T follicular helper cell (primary cell): ENCODE measurements at places on chromosomes 1 and 21.

- no peak for DNase-seq
Observed at GRCh38 chr1:110152133-110152785, 2.0 kb downstream of the SLC6A17 start.

DNA sequence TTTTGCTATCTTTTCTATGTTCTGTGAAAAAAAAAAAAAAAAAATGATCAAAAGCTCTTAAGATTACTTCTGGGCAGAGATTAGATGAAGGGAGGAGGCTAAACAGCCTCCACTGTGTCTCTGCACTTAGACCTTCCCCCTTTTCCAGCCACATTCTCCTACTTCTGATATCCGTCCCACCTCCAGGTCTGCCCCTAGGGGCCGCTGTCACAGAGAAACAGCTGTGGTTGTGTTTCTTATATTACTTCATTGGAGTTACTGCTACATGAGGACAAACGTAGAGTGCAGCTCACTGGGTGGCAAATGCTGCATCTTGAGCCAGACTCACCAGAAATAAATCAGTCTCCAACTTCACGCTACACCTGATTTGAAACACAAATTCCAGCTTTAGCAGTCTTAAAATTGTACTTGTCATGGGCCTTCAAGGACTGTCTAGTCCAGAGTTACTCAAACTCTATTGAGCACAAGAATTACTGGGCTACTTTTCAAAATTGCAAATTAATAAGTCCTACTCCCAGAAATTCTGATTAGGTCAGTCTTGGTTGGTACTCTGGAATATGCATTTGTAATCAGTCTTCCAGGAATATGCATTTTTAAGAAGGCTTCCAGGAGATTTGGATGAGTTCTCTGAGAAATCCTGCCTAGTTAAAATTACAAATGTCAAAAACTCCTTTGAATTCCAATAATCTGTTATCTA lies 125.2 kb upstream of the PTBP2 start:
- DNase-seq, result no peak

- no peak for DNase-seq
Observed at GRCh38 chr1:229665912-229666558, 40.0 kb downstream of the URB2 start.

GRCh38 chr21:41961282-41961701 lies 7.5 kb upstream of the C2CD2 start:
- DNase-seq, result no peak

DNA sequence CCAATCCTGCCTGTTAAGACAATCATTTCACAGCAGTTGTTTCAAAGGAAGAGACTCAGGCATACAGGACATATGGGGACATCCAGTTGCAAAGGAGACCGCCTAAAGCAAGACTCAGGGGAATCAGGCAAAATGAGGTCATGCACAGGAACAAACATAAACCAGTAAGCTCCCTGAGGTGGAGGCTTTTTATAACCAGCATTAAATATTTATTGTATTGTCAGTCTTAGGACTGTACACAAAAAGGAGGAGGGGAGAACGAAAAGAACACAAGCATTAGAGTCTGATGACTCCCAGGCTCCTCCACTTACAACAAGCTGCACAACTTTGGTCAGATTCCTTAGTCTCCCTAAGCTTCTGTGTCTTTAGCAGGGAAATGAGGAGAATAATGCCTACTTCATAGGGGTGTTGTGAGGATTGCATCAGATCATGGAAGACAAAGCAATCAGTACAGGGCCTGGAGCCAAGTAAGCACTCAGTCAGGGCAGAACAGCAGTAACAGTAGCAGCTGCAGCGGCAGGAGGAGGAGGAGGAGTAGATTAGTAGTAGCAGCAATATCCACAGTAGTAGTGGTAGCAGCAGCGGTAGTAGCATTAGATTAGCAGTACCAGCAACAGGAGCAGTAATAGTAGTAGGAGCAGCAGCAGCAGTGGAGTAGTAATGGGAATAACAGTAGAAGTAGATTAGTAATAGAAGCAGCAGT lies 54.2 kb upstream of the SPATA6 start:
- DNase-seq, result no peak

DNA sequence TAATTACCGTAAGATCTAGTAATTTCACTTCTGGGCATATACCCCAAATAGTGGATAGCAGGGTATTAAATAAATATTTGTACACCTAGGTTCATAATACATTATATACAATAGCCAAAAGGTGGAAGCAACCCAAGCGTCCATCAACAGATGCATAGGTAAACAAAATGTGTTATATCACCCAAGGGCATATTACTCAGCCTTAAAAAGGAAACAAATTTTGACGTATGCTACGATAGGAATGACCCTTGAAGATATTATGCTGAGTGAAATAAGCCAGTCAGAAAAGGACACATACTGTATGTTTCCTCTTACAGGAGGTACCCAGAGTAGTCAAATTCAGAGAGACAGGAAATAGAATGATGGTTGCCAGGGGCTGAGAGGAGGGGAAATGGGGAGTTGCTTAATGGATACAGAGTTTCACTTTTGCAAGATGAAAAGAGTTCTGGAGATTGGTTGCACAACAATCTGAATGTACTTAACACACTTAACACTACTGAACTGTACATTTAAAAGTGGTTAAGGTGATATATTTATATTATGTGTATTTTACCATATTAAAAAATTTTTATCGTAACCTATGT lies 36.6 kb upstream of the KCTD3 start:
- DNase-seq, result no peak

DNA sequence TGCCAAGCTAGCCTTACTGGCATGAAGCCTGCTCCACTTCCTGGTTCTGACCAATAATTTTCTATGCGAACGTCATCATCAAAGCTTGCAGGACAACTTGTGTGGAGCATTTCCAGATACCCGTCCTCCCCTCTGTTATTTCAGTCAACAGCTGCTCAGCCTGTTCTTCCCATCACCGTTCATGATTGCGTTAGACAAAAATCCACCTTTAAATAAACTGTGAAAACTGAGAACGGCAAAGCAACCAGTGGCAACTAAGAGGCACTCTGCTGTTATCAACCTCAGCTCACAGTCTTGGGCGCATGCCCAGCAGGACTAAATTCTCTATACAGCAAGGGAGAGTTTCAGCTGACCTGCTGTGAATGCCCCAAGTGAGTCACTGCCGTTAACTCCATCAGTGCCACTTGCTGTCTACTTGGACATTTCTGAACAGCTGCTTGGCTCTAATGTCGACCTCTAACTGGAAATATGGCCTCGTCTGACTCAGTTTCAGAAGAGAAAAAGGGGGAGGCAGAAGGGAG lies 207.4 kb upstream of the RUNX1 start:
- no peak for DNase-seq

GRCh38 chr21:44711327-44712202 lies at the start of gene TSPEAR:
TSPEAR (minus strand) TSS chr21:44711572; CDS start chr21:44711514, 58 bp downstream.
- no peak for DNase-seq

- no peak for DNase-seq
Observed at GRCh38 chr21:38041493-38041892, 125.2 kb upstream of the KCNJ6 start.

GRCh38 chr1:84298684-84299535 lies 2.6 kb upstream of the SAMD13 start:
- peak; percentile 2 for DNase-seq

DNA sequence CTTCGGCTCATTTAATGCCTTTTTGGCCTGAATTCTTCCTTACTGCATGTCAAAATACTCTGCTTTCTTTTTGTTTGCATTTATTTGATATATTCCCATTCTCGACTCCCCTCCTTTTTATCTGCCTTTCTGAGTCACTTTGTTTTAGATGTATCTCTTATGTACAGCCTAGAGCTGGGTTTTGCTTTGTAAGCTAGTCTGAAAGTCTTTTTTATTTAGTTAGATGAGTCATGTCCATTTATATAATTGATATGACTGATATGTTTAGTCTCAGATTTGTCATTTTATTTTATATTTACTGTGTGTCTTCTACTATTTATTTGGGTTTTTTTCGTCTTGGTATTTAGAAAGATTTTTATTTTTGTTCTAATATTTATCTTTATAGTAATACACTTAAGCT lies 33.6 kb upstream of the GNG5 start:
- no peak for DNase-seq

DNA sequence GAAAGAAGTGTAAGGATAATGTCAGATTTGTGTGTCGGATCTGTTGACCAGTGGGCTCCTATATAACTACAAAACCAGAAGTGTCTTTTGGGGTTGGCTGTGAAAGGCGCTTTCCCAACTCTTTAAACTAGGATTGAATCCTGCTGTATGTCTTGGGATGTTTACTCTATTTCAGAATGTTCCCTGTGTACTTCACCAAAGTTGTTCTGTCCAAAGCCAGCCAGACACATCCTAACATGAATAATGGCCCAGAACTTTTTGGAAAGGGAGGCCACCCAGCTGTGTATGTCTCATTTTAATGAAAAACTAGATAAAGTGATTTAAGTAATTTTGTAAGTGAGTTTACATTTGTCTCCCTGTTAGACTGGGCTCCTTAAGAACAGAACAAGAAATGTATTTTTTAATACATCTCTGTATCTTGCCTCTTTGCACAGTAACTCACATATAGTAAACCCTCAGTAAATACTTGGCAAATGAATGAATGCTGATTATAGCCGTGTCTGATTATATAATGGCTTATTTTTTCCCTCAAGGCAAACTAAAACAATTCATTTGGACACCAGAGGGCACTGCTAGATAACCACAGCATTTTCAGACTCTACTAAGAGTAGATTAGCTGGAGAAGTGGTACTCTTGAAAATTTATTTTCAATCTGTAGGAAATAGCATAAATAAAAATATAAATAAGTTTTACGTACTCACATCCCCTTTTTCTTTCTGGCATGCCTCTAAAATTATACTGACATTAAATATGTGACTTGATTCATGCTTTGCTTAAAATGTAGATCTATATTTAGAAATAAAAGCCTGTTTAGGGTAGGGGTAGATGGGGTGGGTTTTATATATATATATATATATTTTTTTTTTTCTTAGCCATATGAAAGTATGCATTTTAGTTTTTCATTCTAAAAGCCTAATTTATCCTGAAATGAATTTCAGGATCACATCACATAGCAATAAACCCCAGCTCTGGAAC lies 23.8 kb downstream of the TSEN15 start:
- DNase-seq, result no peak

- no peak for DNase-seq
Observed at GRCh38 chr1:118110580-118110979, 74.4 kb downstream of the SPAG17 start.

DNA sequence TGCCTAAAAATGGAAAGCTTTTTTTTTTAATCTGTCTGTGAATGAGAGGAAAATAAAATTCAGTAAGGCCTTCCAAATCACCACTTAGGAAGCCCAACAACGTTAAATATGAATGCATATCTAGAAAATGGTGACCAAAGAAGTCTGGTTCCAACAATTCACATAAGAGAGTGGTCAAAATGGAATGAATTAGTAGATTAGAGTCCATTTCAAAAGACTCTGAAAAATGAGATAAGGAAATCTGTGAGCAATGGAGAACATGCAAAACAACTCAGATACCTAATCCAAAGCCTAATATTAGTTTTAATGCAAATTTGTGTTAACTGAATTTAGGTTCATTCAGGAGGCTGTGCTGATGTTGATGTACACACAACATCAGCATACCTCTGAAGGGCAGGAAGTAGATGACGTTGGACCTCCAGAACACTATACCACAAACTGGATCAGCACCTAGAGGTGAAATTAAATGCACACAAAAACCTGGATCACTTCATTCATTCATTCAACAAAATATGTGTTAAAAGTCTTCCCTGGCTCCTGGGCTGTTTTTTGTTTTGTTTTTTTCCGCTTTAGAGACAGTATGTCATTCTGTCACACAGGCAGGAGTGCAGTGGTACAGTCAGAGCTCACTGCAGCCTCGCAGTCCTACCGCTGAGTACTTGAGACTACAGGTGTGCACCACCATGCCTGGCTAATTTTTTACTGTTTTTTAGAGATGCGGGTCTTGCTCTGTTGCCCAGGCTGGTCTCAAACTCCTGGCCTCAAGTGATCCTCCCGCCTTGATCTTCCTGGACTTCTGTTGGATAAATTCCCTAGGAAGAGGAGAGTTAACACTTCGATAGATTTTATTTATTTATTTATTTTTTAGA lies 4.9 kb upstream of the BRWD1 start:
- DNase-seq, result no peak

DNA sequence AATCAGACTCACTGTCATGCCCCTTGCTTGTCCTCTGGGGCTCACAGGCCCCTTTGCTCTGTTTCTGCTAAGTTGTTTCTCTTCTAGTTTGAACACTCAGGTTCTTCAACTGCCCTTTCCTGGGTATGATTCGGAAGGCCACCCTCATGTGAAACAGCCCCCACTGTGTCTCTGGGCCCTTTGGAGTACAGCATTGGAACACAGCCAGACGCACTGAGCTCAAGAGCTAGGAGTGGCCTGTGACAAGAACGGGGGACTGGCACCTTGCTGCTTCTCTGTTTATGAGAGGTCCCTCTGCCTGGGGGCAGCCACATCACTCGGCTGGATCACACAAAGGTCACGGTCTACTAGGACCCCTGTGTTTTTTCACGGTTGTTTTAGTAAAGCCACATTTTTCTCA lies 114.4 kb upstream of the ZC3H12A start:
- no peak for DNase-seq

- DNase-seq, result no peak
Observed at GRCh38 chr1:35631396-35631795, 9.9 kb downstream of the PSMB2 start.

- no peak for DNase-seq
Observed at GRCh38 chr1:19557609-19558051, 72.3 kb upstream of the CAPZB start.

GRCh38 chr1:177116941-177117340 lies 47.6 kb downstream of the ASTN1 start:
- no peak for DNase-seq

GRCh38 chr1:86419277-86419903 lies 4.6 kb upstream of the CLCA2 start:
- peak; percentile 28 for DNase-seq

DNA sequence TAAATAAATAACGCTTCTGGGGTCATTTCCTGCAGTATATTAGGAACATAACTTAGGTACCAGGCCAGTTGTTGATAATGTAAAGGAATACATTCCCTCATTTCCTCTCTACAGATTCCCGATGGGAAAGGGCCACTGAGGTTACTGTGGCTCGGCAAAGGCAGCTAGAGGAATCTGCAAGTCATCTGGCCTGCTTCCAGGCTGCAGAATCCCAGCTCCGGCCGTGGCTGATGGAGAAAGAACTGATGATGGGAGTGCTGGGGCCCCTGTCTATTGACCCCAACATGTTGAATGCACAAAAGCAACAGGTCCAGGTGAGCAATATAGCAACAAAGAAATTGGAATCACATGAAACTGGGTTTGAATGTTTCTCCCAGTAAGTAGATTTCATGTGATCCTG lies 109.6 kb upstream of the BMP8A start:
- DNase-seq, result no peak

DNA sequence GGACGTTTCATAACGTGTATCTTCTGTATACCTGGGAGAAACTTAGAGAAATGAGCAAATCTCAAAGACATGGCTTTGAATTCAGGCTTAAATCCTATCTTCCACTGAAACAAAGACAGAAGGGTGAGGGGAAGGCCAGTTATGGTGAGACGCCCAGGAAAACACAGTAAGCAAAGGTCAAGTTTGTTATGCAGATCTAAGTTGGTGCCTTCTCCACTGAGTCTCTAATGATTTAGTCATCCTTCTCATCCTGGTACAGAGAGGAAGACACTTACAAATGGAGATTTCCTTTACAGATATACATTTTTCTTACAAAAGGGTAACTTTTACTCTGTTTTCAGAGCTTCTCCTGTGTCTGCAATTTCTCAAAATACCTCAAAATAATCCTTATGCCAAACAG lies 64.4 kb downstream of the MAP3K7CL start:
- DNase-seq, result no peak
